ENCODE measurements at places on chromosomes 3 and 15. TPM values are rescaled to one million over a fixed set of nuclear protein-coding genes. Genes with fewer than 3 reads are reported as not detected.

Gene ZDHHC3
- 95.8 TPM for total RNA-seq

Gene ZIC4
- 30.5 TPM for total RNA-seq

Gene LRTM1
- total RNA-seq = not detected

Gene LIPC
- total RNA-seq = 0.94 TPM

Gene SLC6A1
- total RNA-seq = 228 TPM

Gene IL12A
- 7.5 TPM for total RNA-seq

GRCh38 chr3:102712896-102713295, 278.1 kb downstream of the ZPLD1 start:
- no peak overlapping the region for H3K27ac ChIP-seq
- no peak overlapping the region for H3K4me3 ChIP-seq
- DNase-seq = no peak
- no peaks in the 10 kb centered on the region for H3K4me1 ChIP-seq

- no peaks in the 10 kb centered on the region for H3K36me3 ChIP-seq
- no peak overlapping the region for H3K27ac ChIP-seq
- no peak for DNase-seq
- no peaks in the 10 kb centered on the region for H3K27me3 ChIP-seq
- no peaks in the 10 kb centered on the region for H3K4me1 ChIP-seq
Observed at GRCh38 chr3:72533591-72534473, 314.4 kb downstream of the SHQ1 start.

DNA sequence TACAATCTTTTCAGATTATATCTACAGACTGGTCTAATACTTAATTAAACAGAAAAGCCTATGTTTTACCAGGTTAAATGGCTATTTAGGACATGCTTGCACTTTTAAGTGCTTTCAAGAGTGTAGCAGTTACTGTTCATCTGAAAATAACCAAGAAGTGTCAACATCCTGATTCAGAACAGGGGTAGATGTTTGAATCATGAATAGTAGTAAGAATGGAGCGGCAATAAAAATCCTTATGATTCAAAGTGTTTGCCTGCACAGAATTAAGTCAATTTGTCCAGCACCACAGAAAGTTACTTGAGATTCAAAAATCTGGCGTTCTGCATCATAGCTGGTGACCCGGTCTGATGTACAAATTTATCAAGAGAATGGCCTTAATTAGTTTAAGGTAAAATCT, 48.3 kb downstream of the GREM1 start:
- H3K27ac ChIP-seq = no peak overlapping the region
- DNase-seq = no peak
- H3K4me3 ChIP-seq = no peak overlapping the region
- no peaks in the 10 kb centered on the region for H3K4me1 ChIP-seq

DNA sequence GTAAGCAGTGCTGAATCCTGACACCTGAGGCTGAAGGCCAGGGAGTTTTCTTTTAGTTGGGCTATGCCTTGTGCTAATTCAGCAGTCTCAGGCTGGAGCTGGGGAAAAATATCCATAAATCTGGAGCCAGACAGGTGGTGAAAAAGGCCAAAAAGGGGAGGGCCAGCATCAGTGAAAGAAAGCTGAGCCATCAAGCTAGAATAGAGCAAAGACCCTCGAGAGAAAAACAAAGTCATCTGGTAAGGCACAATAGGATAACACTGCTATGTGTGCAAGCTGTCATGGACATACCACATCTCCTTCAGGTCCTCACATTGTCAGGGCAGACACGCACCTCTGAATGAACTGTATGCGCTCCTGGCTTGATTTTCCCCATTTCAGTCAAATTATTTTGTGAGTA, 687.9 kb downstream of the SQOR start:
- no peak for DNase-seq
- H3K4me3 ChIP-seq = no peak overlapping the region
- H3K27ac ChIP-seq = no peak overlapping the region
- H3K27me3 ChIP-seq = no peaks in the 10 kb centered on the region
- H3K4me1 ChIP-seq = no peaks in the 10 kb centered on the region
- H3K36me3 ChIP-seq = no peaks in the 10 kb centered on the region

DNA sequence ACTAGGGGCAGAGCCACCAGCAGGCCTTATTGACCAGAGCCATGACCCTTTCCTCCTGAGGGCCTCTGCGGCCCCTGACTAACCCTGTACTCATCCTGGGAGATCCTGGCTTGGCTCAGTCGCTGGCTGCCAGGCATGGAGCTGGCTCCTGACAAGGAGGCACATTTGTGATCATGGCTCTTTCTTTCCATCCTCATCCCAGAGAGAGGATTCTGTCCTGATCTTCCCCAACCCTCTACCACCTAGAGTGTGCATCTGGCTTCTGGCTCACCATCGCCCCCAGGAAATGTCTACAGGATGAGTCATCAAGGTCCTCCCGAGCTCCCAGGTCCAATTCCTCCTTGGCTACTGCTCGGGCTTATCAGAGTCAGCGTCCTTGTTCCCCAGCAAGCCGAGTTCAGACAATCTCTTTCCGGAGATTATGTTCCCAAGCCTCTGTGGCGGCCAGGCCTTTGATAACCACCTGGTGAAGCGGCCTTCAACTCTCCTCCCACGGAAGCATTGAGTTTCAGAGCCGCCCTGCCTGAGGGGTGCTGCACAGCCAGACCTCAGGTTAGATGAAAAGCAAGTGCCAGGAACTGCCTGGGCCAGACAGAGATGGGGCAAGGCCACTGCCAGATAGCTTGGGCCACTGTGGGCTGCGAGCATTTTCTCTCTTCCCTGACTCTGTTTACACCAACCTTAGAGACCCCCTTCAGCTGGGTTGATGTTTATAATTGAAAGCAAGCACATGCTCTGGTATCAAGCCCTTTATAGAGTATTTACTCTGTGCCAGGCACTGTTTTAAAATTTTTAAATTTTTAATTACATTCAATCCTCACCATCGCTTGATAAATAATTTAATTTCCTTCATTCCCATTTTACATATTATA, 44.3 kb upstream of the MRPS22 start:
- no peak overlapping the region for H3K27ac ChIP-seq
- H3K4me3 ChIP-seq = no peak overlapping the region
- no peaks in the 10 kb centered on the region for H3K4me1 ChIP-seq
- no peaks in the 10 kb centered on the region for H3K27me3 ChIP-seq

- no peaks in the 10 kb centered on the region for H3K36me3 ChIP-seq
- H3K4me1 ChIP-seq = no peaks in the 10 kb centered on the region
- H3K27me3 ChIP-seq = no peaks in the 10 kb centered on the region
- no peak overlapping the region for H3K4me3 ChIP-seq
- DNase-seq = no peak
- no peak overlapping the region for H3K27ac ChIP-seq
Observed at GRCh38 chr3:148042663-148043445, 633.7 kb downstream of the ZIC1 start.

GRCh38 chr3:158508481-158508880, 62.5 kb upstream of the MLF1 start:
- DNase-seq = no peak
- H3K27ac ChIP-seq = no peak overlapping the region
- no peaks in the 10 kb centered on the region for H3K4me1 ChIP-seq
- H3K27me3 ChIP-seq = no peaks in the 10 kb centered on the region

GRCh38 chr15:60525341-60526039, 46.5 kb upstream of the ICE2 start:
- H3K27ac ChIP-seq = no peak overlapping the region
- no peaks in the 10 kb centered on the region for H3K27me3 ChIP-seq
- DNase-seq = peak; percentile 84
- H3K36me3 ChIP-seq = no peaks in the 10 kb centered on the region
- no peaks in the 10 kb centered on the region for H3K4me1 ChIP-seq

DNA sequence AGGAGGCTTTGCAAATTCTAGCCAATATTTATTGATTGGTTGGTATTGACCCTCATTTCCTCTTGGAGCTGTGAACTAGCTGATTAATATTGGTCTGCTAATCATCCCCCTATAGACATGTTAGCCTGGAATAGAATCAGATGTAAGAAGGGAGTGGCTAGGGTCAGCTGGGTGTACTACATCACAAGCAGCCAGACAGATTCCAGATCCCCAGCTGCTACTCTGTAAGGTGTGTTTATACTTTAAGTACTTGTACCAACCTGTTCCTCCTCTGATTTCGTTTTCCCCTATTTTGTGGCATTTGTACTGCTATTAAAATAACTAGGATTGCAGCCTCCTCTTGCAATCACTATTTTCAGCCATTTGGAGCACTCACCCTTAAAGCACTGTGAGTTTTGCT, 49.9 kb downstream of the PARP15 start:
- H3K27me3 ChIP-seq = no peaks in the 10 kb centered on the region
- H3K36me3 ChIP-seq = no peaks in the 10 kb centered on the region
- no peak overlapping the region for H3K4me3 ChIP-seq
- no peaks in the 10 kb centered on the region for H3K4me1 ChIP-seq
- no peak for DNase-seq

GRCh38 chr15:90345857-90346256, 6.2 kb upstream of the ZNF774 start:
- no peak overlapping the region for H3K4me3 ChIP-seq
- no peaks in the 10 kb centered on the region for H3K27me3 ChIP-seq
- no peaks in the 10 kb centered on the region for H3K36me3 ChIP-seq
- no peak overlapping the region for H3K27ac ChIP-seq
- no peak for DNase-seq

GRCh38 chr3:11362600-11362999, 90.4 kb downstream of the ATG7 start:
- H3K4me3 ChIP-seq = no peak overlapping the region
- DNase-seq = no peak
- no peaks in the 10 kb centered on the region for H3K27me3 ChIP-seq
- peaks cover 10% of the 10 kb centered on the region for H3K4me1 ChIP-seq
- H3K27ac ChIP-seq = no peak overlapping the region
- H3K36me3 ChIP-seq = peaks cover 7% of the 10 kb centered on the region

- H3K4me1 ChIP-seq = no peaks in the 10 kb centered on the region
- no peak for DNase-seq
- H3K27me3 ChIP-seq = no peaks in the 10 kb centered on the region
- no peaks in the 10 kb centered on the region for H3K36me3 ChIP-seq
Observed at GRCh38 chr3:86282106-86282787, 708.7 kb downstream of the VGLL3 start.

- DNase-seq = no peak
- no peaks in the 10 kb centered on the region for H3K27me3 ChIP-seq
- H3K27ac ChIP-seq = no peak overlapping the region
Observed at GRCh38 chr3:153130312-153130977, 31.6 kb upstream of the RAP2B start.

DNA sequence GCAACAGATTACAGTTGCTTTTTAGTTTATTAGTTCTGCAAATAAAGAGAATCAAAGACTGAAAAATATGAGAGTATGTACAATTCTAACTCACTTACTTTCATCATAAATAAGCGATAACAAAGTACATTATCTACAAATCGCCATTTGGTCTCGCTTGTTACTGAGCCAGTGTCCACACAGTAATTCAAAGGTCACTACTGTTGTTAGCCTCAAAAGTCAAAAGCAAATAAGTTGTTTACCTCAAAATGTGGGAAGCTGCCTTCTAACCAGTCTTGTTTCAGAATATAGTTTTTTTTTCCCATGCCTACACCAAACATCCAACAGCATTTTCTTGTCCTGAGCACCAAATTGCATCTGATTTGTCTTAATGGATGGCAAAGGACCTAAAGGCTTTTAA, 127.4 kb upstream of the FAM3D start:
- no peak for DNase-seq
- no peaks in the 10 kb centered on the region for H3K27me3 ChIP-seq
- no peak overlapping the region for H3K27ac ChIP-seq
- H3K4me3 ChIP-seq = no peak overlapping the region

DNA sequence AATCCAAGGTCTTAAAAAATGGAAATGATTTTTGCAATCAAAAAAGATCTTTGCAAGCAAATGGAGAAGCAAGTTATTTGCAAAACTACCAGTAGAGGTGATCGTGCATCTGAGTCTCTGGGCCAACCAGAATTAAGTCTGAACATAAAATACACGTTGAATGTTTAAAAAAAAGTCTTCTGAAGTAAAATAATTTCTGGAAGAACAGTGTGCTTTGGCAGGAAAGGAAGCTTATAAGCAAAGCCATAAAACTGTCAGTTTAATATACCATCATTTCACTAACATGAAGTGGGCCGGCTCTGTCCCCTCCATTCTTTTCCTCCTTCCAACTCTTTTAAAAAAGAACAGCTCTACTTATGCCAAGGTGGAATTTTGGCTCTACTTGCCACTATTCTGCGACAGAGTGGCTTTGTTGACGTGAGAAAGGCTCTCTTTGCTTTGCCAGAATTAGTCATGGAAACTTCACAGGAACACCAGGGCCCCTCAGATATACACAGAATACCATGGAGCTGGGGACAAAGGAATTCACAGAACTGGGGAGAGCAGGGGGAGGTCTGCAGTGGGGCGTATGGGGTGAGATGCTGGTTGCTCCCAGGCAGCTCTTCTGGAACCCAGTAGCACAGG, 29.8 kb downstream of the FSTL1 start:
- no peak overlapping the region for H3K4me3 ChIP-seq
- H3K4me1 ChIP-seq = peaks cover 38% of the 10 kb centered on the region
- peak overlapping the region; percentile 87 for H3K27ac ChIP-seq
- H3K27me3 ChIP-seq = no peaks in the 10 kb centered on the region
- DNase-seq = peak; percentile 75

DNA sequence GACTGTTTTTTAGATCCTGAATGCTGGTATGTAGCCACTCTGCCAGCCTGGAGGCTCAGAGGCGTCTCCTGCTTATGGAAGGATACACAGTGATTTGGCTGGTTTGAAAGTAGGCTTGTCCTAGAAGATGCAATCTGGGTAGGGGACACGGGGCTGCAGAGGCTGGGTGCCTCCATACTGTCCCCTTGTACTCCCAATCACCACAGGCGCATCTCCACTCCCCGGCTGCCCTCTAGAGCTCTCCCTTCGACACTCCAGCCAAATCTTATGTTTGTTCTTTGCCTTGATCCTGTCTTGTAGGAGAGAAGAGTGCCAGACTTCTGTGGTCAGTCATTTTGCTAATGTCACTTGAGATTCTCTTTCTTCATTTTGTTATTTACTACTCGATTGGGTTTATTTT, 168.8 kb upstream of the THRB start:
- no peak overlapping the region for H3K4me3 ChIP-seq
- H3K27ac ChIP-seq = no peak overlapping the region
- no peak for DNase-seq
- no peaks in the 10 kb centered on the region for H3K36me3 ChIP-seq
- H3K27me3 ChIP-seq = no peaks in the 10 kb centered on the region

DNA sequence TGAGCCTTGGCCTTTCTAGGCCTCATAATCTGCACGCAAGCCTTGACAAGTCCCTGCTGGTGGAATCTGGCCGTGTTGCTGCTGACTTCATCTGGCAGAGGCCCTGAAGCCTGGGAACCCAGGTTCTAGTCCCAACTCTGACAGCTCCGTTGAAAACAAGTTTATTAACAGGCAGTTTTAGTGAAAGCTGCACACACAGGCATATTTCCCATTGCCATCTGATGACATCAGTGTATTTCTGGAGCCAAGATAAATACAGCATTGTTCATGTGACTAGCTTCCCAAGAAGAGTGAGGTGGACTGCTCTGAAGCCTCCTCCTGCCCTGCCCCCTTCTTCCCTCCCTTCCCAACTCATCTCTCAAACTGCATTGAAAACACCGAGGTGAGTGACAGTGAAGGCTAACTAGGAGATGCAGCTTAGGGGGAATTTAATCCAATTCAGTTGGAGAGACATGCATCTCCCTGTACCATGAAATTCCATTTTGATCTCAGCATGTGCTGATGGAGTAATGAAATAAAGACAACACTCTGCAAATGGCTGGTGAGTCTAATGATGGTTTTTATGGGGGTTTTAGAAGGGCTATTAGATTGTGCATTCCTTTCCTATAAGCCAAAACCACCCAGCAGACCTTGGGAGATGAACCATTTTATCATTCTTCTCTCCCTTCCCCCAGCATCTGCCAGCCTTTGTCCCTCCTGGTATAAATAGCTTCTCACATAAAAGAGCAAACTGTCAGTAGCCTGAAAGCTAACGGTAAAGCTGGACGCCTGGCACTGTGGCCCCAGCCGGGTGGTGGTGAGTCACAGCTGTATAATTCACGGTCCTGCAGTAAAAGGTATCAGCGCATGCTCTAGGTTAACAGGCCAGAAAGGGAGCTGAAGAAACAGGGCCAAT, 38.0 kb downstream of the PRICKLE2 start:
- peak; percentile 86 for DNase-seq
- peaks cover 11% of the 10 kb centered on the region for H3K4me1 ChIP-seq
- no peak overlapping the region for H3K4me3 ChIP-seq
- H3K27ac ChIP-seq = peak overlapping the region; percentile 91
